ENCODE measurements at places on chromosomes 16 and 17.

GRCh38 chr16:28187595-28188004, 24.2 kb downstream of the XPO6 start:
- no peak for DNase-seq

DNA sequence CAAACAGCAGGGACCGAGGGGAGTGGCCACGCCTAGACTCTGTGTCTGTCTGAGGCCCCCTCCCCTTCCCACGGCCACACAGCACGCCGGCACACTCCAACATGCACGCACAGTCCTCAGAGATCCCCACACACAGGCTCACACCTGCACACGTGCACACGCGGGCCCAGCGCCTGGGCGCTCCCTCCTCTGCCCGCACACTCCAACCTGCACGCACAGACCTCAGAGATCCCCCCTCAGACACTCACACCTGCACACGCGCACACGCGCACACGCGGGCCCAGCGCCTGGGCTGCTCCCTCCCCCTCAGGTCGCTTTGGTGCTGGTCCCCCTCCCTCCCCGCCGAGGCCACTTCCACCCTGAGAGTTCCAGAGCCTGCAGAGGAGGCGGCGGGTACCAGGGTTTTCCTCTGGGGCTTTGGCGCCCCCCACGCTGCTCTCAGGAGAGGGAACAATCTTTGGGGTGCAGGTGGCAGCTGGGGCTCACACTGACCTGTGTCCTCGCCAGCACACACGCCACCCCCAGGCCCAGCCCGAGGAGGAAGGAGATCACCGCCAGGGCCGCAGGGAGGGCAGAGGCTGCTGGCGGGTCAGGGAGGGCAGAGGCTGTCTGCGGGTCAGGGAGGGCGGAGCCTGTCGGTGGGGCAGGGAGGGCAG, 1.6 kb downstream of the CD7 start:
- DNase-seq = no peak

GRCh38 chr17:64131606-64132270, 1.8 kb upstream of the ERN1 start:
- no peak for DNase-seq

- DNase-seq = no peak
Measured at GRCh38 chr17:74607221-74607620, 15.1 kb upstream of the CD300LD start.

- DNase-seq = no peak
Measured at GRCh38 chr16:67249178-67250044, 632 bp downstream of the SLC9A5 start.

DNA sequence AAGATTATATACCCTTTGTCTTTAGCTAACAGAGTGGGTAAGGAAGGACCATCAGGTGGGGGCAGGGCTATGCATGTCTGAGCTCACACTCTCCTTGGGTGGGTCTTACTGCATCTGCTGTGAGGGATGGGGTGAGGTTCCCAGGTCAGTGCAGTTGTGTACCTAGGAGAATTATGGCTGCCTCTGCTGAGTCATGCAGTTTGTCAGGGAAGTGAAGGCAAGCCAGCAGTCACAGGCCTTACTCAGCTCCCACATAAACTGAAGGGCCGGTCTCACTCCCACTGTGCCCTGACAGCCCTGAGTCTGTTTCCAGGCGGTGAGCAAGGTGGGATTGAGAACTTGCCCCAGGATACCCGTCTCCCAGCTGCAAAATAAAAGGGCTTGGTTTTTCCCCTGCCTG, 328.6 kb downstream of the MAP2K6 start:
- no peak for DNase-seq

DNA sequence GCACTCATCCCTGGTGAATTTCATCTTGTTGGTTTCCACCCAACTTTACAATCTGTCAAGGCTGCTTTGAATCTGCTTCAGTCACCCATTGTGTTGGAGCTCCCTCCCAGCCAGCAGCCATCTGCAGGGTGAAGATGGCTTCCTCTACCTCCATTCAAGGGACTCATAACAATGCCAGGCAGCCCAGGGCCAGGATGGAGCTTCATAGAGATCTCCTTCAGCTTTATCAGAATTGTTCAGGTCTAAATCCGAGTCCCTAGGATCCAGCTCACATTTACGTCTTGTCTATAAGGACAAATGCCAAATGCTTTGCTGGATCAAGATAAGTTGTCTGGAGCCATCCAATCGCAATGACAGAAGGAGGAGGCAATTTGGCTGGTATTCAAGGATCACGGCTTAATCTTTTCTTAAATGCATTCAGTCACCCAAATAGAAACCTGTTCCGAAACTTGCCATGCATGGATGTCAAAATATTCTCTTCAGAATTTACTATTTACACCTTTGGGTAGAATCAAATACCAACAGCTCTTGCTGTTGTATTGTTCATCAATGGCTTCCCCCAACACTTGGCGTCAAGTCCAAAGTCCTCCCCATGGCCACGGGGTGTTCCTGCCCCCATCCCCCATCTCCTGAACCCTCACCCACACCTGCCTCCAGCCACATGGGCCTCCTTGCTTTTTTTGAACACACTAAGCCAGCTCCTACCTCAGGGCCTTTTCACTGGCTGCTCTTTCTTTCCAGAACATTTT, 3.8 kb upstream of the FAM171A2 start:
- no peak for DNase-seq

GRCh38 chr17:17300624-17301568, 2.3 kb upstream of the NT5M start:
- no peak for DNase-seq

DNA sequence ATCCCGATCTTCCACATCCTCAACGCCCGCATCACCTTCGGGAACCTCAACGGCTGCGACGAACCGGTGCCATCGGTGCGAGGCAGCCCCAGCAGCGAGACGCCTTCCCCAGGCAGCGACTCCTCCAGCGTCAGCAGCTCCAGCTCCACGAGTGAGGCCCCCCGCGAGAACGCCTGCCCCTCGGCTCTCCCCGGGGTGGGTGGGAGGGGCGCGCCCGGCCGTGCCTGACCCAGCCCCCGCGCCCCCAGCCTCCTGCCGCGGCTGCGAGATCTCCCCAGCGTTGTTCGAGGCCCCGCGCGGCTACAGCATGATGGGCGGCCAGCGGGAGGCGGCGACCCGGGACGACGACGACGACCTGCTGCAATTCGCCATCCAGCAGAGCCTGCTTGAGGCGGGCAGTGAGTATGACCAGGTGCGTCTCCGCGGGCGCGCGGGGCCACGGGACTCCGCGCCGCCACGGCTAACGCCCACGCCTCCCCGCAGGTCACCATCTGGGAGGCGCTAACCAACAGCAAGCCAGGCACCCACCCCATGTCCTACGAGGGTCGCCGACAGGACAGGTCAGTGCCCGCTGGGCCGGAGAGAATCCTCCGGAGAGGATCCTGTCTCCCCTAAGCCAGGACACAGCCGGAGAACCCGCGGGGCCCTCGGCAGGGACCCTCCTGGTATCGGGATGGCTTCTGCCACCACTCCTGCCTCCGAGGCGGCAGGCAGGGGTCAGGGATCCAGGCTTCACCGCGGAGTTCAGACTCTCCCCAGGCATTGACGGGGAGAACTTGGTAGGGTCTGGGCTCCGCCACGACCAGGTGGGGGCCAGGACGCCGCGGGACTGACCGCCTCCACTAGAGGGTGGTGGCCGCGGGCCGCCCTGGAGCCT, 10.1 kb downstream of the CORO6 start:
- no peak for DNase-seq
